ENCODE measurements at places on chromosomes 4 and X.

DNA sequence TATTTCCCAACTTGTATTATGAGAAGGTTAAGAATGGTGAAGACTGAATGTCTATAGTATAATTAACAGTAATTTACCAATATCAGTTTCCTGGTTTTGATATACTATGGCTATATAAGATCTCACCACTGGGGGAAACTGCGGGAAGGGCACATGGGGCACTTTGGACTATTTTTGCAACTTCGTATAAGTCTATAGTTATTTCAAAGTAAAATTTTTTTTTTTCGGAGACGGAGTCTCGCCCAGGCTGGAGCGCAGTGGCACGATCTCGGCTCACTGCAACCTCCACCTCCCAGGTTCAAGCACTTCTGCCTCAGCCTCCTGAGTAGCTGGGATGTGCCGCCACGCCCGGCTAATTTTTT lies 46.1 kb downstream of the CXorf58 start:
- ATAC-seq = no peak

DNA sequence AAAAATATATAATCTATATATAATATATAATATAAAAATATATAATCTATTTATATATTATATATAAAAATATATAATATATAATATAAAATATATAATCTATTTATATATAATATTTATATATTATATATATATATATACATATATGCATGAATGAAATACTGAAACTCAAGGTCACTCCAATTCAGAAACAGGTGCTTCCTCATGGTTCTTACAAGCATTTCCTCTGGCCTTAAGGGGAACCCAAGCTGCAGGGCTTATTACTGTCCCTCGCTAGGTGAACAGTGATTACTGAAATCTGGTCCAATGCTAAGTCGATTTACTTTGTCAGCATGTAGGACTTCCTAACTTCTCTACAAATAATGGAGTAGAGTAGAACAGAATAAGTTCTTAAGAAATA lies 174.3 kb downstream of the GPM6A start:
- ATAC-seq = no peak

DNA sequence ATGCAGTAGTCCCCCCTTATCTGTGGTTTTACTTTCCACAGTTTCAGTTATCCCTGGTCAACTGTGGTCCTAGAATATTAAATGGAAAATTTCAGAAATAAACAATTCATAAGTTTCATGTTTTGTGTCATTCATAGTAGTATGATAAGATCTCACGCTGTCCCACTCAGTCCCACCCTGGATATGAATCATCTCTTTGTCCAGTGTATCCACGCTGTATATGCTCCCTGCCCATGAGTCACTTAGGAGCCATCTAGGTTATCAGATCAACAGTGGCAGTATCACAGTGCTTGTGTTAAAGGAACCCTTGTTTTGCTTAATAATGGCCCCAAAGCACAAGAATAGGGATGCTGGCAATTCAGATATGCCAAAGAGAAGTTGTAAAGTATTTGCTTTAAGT lies 16.2 kb upstream of the SYTL4 start:
- ATAC-seq = peak; percentile 47

GRCh38 chrX:97374266-97374665 lies 490.6 kb downstream of the RPA4 start:
- no peak for ATAC-seq

GRCh38 chrX:96685210-96686099 lies 813 bp downstream of the DIAPH2 start:
- ATAC-seq = peak; percentile 70

GRCh38 chr4:5371415-5372190 lies 320.3 kb downstream of the STK32B start:
- no peak for ATAC-seq

- ATAC-seq = no peak
These were observed 8.4 kb upstream of the MAB21L2 start for GRCh38 chr4:150573534-150573933.

GRCh38 chr4:8502836-8503585 lies 62.4 kb downstream of the TRMT44 start:
- no peak for ATAC-seq

- no peak for ATAC-seq
These were observed 123.3 kb upstream of the ZCCHC13 start for GRCh38 chrX:74180716-74181115.

DNA sequence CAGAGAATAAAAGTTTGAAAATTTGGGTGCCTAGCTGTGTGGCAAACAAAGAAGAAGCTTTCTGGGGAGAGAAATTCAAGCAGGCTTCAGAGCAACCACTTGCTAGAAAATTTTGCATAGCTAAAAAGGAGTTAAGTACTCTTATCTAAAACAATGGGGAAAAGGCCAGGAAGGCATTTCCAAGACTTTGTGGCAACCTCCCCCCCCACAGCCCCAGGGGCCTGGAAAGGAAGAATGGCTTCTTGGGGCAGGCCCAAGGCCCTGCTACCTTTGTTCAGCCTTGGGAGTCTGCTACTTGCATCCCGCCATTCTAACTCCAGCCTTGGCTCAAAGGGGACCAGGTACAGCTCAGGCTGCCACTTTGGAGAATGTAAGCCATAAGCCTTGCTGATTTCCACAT lies 102.2 kb downstream of the PTCHD1 start:
- ATAC-seq = no peak

DNA sequence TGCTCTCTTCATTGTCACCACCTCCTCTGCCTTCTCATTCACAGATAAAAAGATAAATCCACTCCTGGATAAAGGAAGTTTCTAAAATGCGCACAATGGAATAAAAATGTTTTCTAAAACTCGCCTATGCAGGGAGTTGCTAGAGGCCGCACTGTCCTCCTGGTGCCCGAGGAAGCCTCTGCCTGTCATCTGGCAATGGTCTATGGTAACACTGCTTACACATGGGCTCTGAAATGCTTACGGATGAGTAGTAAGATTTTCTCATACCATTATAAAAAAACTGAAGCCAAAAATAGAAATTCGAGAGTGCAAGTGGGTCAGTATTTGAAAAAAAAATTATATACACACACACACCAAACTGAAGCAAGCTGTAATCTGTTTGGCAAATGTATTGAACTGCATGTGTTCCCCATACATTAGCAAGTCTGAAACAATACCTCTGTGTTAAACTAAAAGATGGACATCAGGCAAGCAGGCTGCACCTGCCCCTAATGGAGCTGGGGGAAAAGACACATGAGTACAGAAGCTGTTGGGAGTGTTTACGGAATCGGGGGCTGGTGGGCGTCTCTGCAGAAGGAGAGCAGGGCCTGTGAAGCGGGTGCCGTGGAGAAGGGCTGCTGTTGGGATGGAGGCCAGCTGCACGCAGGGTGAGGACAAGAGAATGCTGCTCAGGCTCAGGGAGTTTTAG lies 103.3 kb upstream of the FAT1 start:
- ATAC-seq = no peak

GRCh38 chr4:8198906-8199593 lies at the start of gene SH3TC1:
SH3TC1 (plus strand) TSS chr4:8199290; CDS start chr4:8205195, 5,905 bp downstream.
- ATAC-seq = peak; percentile 82

DNA sequence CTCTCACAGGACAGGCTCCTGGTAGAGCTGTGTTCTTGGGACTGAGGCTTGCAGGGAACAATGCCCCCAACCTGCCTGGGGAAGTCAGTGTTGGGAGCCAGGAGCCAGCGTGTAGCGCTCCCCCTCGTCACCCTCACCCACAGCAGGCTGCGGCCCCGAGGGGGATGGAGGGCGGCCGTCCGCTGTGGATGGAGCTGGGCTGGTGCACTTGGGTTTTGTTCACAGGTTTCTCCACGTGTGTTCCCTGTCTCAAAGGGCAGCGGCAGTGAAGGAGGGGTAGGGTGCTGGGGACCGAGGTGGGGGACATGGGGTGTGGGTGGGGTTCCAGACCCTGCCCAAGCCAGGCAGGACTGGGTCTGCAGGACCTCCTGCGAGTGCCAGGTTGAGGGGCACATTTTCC lies 69.1 kb downstream of the RGS12 start:
- peak; percentile 5 for ATAC-seq

GRCh38 chrX:40727581-40728252 lies 7.6 kb downstream of the MED14 start:
- ATAC-seq = no peak

DNA sequence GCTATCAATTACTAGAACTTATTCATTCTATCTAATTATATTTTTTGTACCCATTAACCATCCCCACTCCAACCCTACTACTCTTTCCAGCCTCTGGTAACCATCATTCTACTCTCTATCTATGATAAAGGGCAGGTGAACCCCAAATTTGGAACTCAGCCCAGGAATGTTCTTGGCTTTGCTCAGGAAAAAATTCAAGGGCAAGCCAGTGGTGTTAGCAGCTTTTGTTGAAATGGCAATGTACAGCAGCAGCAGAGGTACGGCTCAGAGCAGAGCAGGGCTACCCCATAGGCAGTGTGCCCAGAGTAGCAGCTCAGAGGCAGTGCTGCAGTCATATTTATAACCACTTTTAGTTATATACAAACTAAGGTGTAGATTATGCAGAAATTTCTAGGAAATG lies 138.2 kb downstream of the RNF150 start:
- no peak for ATAC-seq

GRCh38 chr4:103052779-103053178 lies 23.8 kb downstream of the SLC9B2 start:
- no peak for ATAC-seq

DNA sequence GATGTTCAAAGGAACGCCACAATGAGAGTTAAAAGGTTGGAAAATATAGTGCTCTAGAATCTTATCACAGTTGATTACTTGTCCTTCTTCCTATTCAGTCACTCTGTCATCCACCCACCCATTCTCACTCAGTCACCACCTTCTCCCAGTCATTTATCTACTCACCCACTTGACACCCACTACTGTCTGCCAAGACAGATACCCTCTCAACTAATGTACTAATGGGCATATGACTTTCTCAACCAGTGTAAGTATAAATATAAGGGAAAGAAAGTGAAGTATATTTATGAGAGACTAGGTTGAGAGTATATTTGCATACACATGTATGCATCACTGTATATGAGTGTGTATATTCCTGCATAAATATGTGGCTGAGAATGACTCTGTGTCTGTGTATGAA lies 20.0 kb downstream of the MID2 start:
- no peak for ATAC-seq

GRCh38 chr4:124564121-124564520 lies 148.4 kb downstream of the ANKRD50 start:
- no peak for ATAC-seq

GRCh38 chr4:4395849-4396627 lies 9.1 kb downstream of the NSG1 start:
- ATAC-seq = no peak

- no peak for ATAC-seq
These were observed 492 bp upstream of the HDAC8 start for GRCh38 chrX:72573158-72573511.

GRCh38 chrX:6002056-6002455 lies 226.6 kb downstream of the NLGN4X start:
- ATAC-seq = no peak

- no peak for ATAC-seq
These were observed 39.7 kb downstream of the MSN start for GRCh38 chrX:65707151-65707550.

DNA sequence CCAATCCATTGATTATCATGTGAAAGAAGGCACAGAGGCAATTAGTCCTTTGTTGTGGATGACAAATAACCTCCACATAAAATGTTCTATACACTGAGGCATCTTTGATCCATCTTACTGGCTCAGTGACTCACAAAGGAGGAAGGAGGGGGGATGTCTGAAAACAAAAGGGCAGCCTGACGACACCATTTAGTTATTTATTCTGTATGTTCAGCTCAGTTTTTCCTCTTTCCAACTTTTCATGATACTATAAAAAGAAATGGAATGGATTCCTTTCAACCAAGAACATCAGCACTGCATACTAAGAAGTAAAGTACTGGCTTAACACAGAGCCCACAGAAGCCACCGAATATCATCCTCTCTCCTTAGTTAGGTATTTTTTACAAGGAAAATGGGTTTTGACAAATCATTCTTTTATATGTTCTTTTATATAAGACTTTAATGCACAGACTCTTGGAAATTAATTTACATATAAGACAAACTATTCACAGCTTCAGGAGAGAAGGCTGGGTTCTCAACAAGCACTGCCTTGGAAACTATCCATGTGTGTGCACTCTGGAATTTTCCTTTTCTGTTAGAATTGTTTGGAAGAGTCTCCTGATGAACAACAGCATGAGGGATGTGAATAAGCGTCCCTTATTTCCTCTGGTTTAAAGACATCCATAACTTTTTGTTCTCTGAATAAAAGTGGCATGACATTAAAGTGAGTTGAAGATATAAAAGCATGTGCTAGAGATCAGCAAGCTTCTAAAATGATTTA lies 135.6 kb downstream of the TSPAN5 start:
- peak; percentile 33 for ATAC-seq

DNA sequence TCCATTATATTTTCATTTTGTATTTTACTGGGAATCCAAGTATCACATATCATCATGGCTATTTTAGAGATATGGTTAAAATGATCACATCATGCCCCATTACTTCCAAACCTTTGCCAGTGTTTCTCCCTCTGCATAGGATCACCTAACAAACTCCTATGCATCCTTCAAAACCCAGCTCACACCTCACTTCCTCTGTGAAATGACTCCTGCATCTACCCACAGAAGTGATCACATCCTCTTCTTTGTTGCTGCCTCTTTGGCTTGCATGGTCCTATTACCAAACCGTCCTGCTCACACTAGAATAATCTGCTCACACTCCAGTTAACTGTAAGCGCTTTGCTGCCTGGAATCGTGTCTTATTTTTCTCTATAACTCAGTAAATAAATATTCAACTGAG lies 74.7 kb upstream of the C4orf50 start:
- no peak for ATAC-seq

DNA sequence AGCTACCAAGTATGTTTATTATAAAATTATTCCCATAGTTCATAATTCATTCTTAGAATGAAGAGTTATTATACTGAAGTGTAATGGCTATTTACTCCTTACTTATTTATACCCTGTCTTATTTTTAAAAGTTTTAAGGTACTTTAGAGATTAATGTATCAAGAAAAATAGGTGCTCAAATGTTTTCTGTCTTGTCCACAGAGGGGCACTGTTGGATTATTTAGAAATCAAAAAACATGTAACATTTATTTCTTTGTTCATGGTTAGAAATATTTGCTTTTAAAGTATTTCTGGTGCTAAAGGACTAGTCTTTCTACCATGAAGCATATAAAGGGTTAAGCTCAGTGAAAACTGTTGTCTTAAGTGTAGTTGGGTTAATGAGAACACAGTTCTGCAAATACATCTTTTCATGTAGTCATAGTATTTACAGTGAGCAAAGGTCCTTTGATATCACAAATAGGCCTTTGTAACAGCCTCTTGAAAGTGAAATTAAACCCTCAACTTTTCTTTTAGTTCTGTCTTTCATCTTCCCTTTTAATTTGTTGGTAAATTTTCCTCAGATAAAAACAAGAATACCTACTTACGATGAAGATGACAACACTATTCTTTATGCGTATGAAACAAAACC lies 7.7 kb downstream of the SCML1 start:
- no peak for ATAC-seq

- peak; percentile 41 for ATAC-seq
These were observed 35.6 kb downstream of the GAB1 start for GRCh38 chr4:143372093-143372915.

GRCh38 chrX:39827951-39828350 lies 269.8 kb downstream of the BCOR start:
- peak; percentile 40 for ATAC-seq

- ATAC-seq = no peak
These were observed 30.6 kb downstream of the CHRNA9 start for GRCh38 chr4:40365766-40366165.
